Stimulated activated CD4-positive, alpha-beta T cell treated with anti-CD3 and anti-CD28 coated beads, Interleukin-1b, Interleukin-23, amount 100 ng/mL, for 24 hours (primary cell): ENCODE measurements at places on chromosomes 7 and 10.
A peak's percentile ranks its signal among the peaks of the same experiment; 100 is the strongest.

DNA sequence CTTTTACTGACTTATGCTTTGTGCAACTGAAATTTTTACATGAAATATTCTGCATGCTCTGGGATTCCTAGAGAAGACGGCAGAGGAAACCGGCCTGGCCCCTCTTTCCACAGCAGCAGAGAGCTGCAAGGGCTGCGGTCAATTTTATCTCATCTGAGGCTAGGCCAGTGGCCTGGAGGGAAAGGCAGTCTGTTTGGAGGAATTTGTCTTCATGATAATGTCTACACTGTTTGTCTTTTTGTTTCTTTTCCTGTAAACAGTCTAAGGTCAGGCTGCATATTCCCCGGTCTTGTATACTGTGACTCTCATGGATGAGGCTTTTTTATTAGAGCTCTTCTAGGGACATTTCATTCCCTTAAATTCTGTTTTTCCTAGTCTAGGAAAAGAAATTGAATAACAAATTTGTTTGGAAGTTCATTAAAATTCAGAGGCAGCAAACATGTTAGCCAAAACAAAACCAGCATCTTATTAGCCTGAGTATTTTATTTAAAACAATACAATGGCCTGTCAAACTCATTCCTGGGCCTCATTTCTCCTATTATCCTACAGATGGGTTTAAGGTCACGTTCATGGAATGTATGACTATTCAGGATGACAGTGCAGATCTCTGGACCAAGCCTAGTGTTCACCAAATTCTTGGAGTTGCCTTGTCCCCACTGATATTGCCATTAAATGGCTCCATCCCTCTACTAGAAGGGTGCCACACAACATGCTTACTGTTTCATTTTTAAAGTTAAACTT, 26.4 kb downstream of the LAMB4 start:
- DNase-seq = no peak

GRCh38 chr7:139106959-139107358, 2.6 kb downstream of the ZC3HAV1 start:
- DNase-seq = no peak

- DNase-seq = no peak
Observed at GRCh38 chr7:126578338-126578737, 674.4 kb downstream of the GRM8 start.

DNA sequence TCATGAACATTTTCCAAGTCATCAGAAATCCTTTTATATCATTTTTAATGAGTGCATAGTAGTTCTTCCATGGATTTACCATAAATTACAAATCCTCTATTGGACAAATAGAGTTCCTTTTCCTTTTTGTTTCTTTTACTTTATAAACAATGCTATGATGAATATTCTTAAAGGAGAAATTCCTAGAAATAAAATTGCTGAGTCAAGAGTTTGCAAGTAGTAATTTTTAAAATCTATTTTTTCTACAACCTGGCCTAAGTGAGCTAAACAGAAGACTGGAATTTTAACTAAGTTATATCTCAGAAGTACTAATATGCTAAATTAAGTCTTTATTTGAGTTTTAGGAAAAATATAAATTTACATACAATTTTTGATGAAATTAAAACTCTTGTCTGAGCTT, 38.8 kb downstream of the PLEKHA1 start:
- no peak for DNase-seq

DNA sequence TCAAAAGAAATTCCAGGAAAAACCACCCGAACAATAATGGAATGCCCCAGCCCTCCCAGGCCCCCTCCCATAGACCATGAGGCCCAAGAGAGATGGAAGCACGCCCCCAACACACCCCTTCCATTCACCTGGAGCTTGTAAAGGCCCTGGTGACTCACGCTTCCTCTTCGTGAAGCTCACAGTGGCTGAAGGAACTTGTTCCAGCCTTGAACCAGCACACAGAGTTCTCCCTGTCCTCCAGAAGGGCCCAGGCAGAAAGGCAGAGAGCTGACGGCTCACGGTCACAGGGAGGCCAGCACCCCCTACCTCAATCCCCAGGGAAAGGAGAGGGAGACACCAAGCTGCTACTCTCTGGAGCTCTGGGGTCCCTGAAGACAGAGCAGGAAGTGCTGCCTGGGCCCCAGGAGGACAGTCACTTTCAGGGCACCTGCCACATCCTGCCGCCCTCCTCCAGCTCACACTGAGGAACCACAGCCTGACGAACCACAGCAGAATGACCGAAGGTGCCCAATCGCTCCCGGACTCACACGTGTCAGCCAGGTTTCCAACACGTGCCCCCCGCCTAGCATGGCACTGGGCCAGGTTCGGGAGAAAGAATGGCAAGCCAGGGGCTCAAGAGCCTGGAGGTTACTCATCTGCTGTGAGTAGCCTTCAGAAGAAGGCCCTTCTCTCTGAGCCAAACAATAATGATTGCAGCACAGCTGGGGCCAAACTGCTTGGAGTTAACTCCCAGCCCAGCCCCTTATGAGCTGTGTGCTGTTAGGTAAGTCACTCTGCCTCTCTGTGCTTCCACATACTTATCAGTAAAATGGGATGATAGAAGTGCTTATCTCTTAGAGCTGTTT, 52.8 kb downstream of the DLG5 start:
- DNase-seq = peak; percentile 6

GRCh38 chr7:50648570-50649169, 83.5 kb upstream of the DDC start:
- DNase-seq = no peak

DNA sequence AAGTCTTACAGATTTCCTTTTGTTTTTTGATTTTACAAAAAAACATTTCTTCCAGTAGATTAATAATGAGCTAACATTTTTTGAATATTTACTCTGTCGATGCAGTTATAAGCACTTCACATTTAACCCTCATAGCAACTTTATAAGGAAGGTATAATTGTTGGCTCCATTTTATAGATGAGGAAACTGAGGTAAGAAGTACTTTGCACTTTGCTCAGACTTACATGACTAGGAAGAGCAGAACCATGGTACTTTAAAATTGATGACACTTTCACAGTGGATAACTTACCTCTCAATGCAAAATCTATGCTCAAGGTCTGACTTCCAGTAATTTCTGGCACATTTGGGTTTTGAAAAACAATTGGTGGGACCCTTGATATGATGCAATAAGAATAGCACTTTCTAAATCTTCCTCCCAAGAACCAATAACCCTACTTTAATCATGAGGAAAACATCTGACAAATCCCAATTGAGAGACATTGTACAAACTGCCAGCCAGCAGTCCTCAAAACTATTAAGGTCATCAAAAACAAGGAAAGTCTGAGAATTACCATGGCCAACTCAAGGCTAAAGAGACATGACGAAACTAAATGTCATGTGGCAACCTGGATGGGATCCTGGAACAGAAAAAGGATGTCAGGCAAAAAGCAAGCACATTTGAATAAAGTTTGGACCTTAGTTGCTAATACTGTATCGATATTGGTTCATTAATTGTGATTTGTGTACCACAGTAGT, 72.6 kb downstream of the RALA start:
- no peak for DNase-seq
